ENCODE measurements at places on chromosomes 7 and 10. TPM values are rescaled to one million over a fixed set of nuclear protein-coding genes. Genes with fewer than 3 reads are reported as not detected.

The NANOS1 gene
- 2.2 TPM for total RNA-seq

GRCh38 chr10:6642876-6643275 lies 62.8 kb upstream of the PRKCQ start:
- no peak for DNase-seq

GRCh38 chr10:113179265-113179664 lies 229.2 kb downstream of the TCF7L2 start:
- DNase-seq = no peak

- no peak for DNase-seq
Measured at GRCh38 chr10:119734396-119735332, 8.8 kb downstream of the INPP5F start.

GRCh38 chr10:117746541-117747448 lies 204.2 kb downstream of the EMX2 start:
- no peak for DNase-seq

DNA sequence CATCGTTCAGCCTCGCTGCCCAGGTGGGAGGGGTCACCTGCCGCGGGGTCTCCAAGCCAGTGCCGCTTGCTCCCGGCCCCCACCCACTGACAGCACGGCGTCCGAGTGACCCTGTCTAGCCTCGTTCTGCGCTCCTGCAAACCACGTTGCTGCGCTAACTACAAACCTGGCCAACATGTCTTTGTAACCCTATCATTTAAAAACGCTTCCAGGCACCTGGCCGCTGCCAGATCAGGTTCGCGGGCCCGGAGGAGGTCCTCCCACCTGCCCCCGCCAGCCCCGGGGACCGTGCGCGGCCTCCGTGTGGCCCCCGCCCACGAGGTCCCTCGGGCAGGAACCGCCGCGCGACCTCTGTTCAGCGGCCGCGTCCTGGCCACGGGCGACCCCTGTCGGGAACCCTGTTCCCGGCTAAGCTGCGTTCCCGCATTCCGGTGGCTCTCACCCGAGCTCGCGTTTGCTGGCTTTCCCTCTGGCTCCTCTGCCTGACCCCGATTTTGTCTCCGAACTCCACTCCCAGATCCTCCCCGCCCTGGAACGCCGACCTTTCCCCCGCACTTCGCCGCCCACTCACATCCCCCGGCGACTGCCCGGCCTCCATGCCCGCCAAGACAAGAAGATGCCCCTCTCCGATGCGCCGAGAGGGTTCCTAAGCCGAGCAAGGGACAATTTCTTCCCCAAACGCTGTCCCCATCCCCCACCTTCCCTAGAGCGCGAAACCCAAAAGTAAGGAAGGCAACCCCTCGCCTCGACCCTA lies 2.4 kb downstream of the SFMBT2 start:
- no peak for DNase-seq

DNA sequence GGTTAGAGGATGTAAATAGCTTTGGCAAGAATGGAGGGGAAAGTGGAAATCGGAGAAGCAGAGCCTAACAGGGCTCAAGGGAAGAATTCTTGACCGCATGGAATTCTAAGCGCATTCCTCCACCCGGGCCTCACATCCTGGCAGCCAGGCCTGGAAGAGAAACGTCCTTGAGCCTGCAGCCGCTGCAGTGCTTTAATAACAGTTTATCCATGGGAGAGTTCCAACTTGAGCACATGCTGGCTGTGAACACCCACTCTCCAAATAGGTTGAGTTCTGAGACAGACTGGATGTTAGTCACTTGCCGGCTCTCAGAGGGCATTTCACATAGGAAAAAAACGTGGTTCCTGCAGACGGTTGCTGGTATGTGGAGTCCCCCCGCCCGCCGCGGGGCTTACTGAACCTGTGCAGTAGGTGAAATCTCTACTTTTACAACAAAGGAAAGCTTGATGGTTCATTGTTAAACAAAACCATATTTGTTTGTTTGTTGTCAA lies 61.4 kb upstream of the STEAP1B start:
- peak; percentile 67 for DNase-seq

GRCh38 chr7:132846086-132846485 lies 235.8 kb downstream of the CHCHD3 start:
- DNase-seq = no peak

The SPDYE8 gene
- total RNA-seq = not detected

GRCh38 chr7:41047789-41048191 lies 655.1 kb downstream of the INHBA start:
- DNase-seq = no peak

DNA sequence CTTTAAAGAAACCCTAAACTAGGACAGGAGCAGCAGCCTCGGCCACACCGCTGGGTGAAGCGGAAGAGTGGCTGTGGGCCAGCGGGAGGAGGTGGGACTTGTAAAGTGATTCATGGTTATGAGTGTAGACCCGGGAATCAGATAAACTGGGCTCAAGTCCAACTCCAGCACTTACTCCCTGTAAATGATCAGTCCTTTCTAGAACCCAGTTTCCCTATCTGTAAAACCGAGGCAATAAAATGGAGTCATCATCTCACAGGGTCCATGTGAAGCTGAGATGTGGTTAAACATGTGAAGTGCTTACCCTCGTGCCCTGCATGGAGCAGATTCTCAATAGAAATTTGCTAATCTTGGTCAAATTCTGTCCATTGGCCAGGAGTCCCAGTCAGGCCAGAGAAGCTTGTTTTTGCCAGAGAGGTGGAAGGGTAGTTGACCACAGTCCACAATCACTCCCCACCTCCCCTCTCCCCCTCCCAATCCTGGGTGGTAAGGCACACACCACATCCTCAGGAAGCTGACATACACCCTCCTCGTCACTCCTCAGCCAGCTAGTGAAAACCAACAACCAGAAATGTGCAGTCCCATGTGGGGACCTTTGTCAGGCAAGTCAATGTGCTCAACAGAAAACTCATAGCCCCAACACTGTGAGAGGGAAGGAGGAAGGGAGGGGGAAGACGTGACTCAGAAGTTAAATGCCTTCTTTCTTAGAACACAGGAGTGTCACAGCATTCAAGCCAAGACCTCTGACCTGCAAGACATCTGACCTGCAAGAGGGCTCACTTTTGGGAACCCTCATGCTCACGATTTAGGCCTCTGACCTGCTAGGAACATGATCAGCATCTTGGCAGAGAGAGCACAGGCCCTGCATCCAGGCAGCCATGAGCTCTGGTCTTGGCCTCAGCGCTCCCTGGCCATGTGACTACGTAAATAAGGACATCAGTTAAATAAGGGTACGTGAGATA lies 145.1 kb downstream of the PLXNA4 start:
- DNase-seq = no peak

DNA sequence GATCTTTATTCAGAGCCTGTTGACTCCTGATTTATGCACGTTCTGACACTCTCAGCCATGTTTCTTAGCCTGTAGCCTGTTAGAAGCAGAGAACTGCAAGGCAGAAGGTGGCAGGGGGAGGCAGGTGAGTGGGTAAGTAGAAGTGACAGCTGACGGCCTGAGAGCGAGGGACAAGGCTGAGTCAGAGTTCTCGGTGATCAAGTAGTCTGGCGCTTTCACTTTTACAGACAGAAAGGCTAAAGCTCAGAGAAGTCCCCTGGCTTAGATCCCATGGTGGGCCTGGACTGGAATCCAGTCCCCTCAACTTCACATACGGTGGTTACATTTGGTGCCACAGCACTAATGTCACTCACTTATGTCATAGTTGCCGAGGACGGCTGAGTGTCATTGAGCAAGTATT lies 139.0 kb downstream of the TACC2 start:
- no peak for DNase-seq

GRCh38 chr7:126103582-126103981 lies 1149.2 kb downstream of the GRM8 start:
- no peak for DNase-seq

GRCh38 chr7:141701489-141702046 lies 398 bp downstream of the DENND11 start:
- DNase-seq = no peak

- DNase-seq = no peak
Measured at GRCh38 chr7:234708-235553, 42.6 kb downstream of the FAM20C start.

DNA sequence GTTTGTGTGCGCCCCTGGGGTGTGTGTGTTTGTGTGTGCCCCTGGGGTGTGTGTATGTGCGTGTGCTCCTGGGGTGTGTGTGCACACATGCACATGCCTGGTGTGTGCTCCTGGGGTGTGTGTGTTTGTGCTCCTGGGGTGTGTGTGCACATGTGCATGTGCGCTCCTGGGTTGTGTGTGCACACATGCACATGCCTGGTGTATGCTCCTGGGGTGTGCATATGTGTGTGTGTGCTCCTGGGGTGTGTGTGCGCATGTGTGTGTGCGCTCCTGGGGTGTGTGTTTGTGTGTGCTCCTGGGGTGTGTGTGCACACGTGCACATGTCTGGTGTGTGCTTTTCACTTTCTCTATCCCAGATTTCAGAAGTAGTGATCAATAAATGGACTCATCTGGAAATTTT lies 321.0 kb downstream of the WDR37 start:
- no peak for DNase-seq

DNA sequence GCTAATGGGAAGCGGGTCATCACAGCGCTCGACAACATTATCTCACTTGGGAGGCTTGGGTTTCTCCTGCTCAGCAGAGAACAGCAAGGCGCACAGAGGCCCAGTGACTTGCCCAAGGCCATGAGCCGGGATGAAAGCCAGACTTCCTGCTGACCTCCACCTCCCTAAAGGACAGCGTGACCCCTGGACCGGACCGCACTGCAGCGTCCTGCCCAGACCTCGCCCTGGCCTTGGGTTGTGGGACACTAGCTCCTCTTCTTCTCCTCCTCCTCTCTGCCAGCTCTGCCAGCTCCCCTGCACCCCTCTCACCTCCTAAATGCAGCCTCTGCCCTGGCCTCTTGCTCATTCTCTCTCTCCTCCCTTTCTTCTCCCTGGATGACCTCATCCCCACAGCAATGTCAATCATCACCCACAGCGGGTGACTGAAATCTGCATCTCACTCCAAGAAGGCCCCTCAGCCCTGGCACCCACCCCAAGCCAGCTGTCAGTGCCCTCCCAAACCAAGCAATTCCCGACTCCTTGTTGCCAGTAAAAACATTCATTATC lies 19.4 kb downstream of the SPOCK2 start:
- DNase-seq = no peak

DNA sequence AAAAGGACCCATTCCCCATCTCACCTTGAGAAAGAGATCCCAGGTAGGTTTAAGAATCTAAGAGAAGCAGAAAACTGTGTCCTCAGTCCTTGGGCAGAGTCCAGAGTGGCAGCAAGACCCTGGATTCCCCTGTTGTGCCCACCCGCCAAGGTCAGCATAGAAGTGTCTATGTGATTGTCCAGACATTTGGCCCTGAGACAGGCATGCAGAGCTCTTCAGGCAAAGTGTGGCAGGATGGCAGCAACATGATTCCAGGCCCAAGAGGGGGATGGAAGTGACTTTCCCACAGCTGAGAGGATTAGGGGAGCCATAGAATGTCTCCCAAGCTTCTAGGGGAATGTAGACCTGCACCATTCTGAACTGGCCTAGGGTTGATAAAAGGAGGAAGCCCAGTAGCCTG lies 39.1 kb upstream of the OPALIN start:
- DNase-seq = no peak

DNA sequence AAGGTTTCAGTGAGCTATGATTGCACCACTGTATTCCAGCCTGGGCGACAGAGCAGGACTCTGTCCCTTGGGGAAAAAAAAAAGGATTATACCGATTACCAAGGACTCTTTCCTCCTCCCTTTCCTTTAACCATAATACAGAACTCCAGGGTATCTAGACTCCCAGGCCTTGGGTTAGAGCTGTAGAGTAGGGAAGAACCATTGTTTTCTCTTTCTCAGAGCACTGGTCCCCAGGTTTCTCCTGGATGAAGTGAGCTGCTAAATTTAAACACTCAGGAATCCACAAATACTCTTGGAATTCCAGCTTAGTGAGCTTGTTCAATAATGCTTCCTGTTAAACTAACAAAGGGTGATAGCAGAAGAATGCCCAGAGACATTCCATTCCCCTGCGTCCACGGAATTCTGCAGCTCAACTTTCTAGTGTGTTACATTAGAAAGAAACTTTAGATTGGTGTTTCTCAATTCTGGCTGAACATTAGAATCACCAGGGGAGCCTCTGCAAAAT lies 14.6 kb upstream of the RPEL1 start:
- no peak for DNase-seq

DNA sequence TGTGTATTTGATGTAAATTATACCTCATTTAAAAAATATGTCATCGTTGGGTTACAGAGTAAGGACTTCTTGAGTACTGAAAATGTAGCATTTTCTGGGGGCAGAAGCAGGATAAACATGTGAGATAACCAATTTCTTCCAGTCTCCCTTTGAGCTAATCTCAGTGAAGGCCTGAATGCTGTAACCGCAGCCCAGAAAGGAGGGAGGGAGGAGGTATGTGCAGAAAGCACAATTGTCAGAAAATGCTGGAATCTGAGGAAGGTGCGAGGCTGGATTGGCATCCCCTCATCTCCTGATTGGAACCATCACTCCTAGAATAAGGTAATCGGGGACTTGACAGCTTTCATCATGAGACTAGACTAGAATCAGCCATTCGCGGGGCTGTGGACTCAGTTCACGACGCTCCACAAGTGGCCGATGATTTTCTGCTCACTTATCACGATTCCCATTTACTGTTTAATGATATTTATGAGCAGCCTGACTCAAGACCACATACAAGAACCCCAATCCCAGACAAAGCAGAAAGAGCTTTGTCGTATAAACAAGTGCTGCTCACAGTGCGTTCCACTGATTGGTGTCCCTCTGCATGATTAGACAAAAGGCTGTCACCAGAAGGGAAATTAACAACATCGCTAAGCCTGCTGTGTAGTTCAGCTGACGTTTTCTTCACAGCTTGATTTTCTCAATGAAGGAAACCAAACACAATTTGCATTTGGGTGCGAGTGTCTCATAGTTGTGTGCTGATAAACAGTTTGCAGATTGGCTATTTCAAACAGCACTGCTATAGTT lies 93.2 kb downstream of the SVIL start:
- DNase-seq = no peak

Data from urinary bladder (tissue), 4 donors.